Hypothalamus (tissue), 51 donors: ENCODE measurements at places on chromosomes 1 and 21.
A peak's percentile ranks its signal among the peaks of the same experiment; 100 is the strongest.

DNA sequence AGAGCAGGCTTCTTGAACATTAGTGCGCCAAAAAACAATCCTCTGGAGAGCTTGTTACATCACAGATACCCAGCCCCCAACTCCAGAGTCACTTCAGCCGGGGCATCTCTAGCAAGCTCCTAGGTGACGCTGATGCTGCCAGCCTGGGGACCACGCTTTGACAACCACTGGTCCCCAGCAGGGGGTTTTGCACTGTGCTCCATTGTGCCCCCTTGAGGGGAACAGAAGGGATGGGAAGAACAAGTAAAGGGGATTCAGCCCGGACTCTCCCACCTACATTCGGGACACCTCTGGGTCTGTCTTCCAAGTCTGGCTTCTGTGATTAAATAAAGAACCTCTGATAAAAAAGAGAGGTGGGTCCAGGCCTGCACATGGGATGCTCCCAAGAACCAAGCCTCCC is 60.4 kb downstream of the ATP5PO start:
- DNase-seq, result no peak

- peak; percentile 38 for DNase-seq
Measured at GRCh38 chr1:15965228-15965767, 10.6 kb downstream of the ZBTB17 start.

GRCh38 chr21:14736672-14737071 is 190.6 kb upstream of the SAMSN1 start:
- DNase-seq, result no peak

- DNase-seq, result no peak
Measured at GRCh38 chr1:159081626-159082025, 5.1 kb upstream of the AIM2 start.

GRCh38 chr1:237316352-237316751 is 274.4 kb downstream of the RYR2 start:
- DNase-seq, result no peak

- DNase-seq, result no peak
Measured at GRCh38 chr21:36209626-36210171, 53.1 kb downstream of the DOP1B start.

GRCh38 chr1:112713466-112714312 is 1.4 kb downstream of the PPM1J start:
- DNase-seq, result no peak

- no peak for DNase-seq
Measured at GRCh38 chr1:206573319-206573718, 38.9 kb downstream of the EIF2D start.

DNA sequence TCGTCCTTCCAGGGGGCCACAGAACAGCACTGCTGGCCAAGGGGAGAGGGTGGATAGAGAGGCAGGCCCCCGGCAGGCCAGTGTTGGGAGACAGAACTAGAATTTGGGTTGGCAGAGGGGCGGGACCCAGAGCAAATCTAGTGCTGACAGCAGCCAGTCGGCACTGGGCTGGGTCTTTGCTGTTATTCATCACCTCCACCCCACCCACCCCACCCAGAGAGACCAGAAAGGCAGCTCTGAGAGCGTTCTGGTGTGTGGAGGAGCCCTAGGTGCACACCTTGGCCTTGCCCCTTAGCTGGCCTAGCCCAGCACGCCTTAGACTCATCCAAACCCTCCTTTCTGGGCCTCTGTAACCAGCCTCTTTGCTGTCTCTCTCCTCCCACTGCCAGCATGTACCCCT is 6.4 kb upstream of the PKP1 start:
- no peak for DNase-seq

DNA sequence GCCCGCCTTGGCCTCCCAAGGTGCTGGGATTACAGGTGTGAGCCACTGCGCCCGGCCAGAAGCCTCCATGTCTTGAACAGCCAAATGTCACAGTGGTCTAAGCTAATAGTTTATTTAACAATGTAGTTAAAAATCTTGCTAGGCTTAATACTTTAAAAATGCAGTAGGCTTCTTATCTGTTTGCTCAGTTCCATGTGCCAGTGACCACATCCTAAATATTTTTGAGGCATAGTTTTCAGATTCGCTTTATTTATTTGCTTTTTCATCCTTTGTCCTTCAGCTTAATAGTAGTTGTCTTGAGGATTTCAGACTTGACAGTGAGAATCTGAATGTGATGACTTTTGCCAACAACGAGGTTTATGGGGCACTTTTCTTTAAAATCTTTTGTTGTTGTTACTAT is 59.9 kb upstream of the PRRX1 start:
- no peak for DNase-seq

GRCh38 chr1:207088701-207089626 is at the start of gene C4BPB:
Gene C4BPB, plus strand, starts transcription at chr1:207088860. Its CDS starts 672 bp downstream, at chr1:207089532.
- DNase-seq, result no peak

- no peak for DNase-seq
Measured at GRCh38 chr21:37912616-37913015, 3.6 kb downstream of the KCNJ6 start.

- no peak for DNase-seq
Measured at GRCh38 chr21:25330266-25330665, 277.0 kb downstream of the MRPL39 start.

DNA sequence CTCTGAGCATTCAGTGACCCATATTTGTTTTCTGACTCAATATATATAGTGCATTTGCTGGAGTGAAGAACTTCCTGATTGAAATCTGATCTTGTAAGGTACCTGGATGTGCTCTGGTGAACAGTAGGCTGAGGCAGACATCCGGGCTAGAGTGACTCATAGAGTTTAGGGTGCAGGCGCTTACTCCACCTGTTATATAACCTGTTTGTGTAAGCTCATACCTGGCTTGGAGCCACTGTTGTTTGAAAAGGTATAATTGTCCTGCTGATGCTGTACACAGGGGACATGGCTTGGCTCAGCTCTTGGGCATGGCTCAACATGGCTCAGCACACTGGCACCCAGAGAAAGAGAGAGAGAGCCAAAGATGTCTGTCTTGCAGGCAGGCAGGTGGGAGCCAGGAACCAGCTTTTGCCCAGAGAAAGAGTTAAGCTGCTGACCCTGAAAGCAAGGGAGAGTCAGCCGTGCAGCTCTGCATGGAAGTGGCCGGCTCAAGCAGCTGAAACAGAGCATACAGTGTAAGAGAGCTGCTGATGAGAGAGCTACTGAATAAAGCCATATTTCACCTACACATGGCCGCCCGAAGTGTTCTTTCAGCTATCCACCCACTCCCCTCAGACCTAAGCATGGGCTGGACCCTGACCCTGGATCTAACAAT is 43.2 kb downstream of the GJA5 start:
- DNase-seq, result no peak

DNA sequence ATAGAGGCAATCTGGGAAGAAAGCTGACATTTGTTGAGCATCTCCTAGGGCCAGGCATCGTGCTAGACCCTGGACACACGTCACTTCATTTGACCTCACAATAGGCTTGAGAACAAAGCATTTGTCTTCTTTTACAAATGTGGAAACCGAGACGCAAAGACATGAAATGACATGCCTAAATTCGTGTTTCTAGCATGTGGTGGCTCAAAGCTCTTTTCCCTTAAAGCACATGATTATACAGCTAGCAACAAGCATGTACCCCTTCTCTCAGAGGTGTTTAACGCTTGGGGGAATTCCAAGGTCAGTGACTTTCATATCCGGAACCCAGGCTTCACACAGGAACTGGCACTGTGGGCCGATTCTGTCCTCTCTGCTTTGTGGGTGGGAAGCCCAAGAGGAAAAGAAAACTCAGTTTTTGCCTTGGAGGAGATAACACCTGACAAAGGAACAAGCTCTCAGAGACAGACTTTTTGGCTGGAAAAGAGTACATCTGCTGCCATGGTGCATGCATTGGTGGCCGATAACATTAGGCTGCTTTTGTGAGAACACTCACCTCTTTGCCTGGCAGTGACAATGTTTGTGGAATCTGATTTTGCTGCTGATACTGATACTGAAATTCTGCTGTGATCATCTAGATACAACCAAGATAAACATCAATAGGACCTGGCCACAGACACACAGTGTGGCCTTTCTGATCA is 15.4 kb upstream of the CD2 start:
- no peak for DNase-seq

GRCh38 chr1:214850432-214851050 is 232.0 kb upstream of the KCNK2 start:
- no peak for DNase-seq

DNA sequence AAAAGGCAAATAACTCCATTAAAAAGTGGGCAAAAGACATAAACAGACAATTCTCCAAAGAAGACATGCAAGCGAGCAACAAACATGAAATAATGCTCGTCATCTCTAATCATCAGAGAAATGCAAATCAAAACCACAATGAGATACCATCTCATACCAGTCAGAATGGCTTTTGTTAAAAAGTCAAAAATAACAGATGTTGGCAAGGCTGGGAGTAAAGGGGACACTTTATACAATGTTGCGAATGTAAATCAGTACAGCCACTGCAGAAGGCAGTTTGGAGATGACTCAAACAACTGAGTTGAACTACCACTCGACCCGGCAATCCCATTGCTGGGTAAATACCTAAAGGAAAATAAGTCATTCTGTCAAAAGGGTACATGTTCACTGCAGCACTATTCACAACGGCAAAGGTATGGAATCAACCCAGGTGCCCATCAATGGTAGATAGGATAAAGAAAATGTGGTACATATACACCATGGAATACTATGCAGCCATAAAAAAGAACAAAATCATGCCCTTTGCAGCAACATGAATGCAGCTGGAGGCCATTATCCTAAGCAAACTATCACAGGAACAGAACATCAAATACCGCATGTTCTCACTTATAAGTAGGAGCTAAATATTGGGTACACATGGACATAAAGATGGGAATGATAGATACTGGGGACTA is 25.9 kb downstream of the TSPAN2 start:
- no peak for DNase-seq

DNA sequence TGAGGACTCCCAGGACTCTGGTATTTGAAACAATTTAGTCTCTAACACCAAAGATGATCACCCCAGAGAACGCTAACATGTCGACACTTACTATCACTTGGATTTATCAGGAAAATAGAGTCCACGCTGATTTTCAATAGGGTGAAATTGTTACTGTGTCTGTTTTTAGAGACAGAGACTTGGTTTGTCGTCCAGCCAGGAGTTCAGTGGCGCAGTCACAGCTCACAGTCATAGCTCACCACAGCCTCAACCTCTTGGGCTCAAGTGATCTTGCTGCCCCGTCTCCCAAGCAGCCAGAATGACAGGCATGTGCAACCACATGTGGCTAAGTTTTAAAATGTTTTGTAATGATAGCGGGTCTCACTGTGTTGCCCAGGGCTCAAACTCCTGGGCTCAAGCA is 5.3 kb downstream of the SSU72 start:
- no peak for DNase-seq

DNA sequence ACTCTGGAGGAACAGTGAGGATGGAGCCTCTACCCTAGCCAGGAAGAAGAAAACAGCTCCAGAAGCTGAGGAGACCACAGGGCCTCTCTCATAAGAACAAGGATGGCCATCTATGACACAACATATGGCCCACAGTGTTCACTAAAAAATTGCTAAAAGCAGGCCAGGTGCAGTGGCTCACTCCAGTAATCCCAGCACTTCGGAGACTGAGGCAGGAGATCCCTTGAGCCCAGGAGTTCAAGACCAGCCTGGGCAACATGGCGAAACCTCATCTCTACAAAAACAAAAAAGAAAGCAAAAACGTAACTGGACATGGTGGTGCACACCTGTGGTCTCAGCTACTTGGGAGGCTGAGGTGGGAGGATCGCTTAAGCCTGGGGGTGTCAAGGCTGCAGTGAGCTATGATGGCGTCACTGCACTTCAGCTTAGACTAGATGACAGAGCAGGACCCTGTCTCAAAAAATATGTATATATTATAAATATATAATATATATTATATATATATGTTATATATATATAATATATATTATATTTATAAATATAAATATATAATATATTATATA is 103.1 kb downstream of the TOMM20 start:
- no peak for DNase-seq

DNA sequence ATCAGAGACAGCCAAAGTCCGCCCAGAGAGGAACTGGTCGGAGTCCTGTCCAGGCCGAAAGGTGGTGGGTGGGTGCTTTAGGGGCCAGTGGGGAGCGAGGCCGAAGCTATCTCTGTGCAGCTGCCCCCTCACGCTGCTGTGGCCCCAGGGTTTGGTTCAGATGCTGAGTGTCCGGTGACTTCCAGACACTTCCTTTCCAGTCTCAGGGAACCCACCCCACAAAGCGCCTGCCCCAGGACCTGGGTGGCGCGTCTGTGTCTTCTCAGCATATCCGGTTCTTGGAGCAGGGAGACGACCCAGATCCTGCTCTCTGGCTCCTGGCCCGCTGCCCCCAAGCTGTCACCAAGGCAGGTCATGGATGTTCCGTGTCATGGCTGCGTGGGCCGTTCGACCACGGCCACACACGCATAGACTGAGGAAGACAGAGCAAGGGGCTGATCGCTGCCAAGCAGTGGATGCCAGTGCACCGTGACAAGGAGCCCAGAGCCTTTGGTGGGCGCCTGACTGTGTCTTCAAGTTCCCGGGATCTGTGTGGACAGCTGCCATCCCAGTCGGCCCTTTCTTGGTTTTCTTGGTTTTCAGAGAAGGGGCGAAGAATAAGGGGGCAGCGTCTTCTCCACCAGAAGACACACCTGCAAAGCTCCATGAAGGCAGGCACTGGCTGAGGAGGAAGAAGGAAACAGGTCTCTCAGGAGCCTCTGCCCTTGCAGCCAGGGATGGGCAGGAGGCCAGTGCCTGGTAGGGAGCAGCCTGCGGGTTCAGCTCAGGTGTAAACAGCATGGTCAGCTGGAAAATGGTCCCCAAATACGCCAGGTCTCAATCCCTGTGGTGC is 22.9 kb upstream of the COL18A1 start:
- no peak for DNase-seq
